CD14-positive monocyte (primary cell): ENCODE measurements at places on chromosomes 13 and 19.

DNA sequence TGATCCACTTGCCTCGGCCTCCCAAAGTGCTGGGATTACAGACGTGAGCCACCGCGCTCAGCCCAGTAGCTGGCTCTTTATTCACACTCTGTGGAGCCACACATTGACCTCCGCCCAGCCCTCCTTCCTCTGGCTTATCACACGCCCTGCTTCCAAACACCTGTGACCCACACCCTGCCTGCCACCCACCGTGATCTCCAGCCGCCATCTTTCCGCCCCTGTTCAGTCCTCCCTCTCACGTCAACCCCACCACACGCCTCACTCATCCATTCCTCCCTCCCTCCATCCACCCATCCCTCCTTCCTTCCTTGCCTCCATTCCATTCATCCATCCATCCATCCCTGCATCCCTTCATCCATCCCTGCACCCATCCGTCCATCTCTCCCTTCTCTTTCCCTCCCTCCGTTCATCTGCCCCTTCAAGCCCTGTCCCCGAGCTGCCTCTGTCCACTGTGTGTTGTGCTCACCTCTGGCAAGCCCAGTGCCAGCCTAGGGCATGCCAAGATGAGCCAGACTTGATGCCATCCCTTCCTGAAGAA is 17.6 kb downstream of the ZNF296 start:
- DNase-seq, result no peak

DNA sequence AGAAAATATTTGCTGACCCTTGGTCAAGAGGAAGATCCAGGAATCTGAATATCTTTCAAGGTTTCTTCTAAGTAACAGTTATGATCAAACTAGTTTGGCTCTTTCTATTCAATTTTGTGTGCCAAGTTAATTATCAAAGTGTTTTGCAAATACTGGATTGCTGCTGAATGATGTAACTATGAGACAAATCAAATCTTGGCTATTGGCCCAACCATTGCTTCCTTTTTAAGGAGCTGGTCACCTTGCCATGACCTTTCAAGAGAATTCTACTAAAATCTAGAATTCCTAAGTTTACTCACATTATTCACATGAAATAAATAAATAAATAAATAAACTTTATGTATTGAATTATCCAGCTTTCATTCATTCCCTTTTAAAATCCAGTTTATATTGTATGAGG is 371.8 kb downstream of the SLITRK6 start:
- DNase-seq, result no peak

DNA sequence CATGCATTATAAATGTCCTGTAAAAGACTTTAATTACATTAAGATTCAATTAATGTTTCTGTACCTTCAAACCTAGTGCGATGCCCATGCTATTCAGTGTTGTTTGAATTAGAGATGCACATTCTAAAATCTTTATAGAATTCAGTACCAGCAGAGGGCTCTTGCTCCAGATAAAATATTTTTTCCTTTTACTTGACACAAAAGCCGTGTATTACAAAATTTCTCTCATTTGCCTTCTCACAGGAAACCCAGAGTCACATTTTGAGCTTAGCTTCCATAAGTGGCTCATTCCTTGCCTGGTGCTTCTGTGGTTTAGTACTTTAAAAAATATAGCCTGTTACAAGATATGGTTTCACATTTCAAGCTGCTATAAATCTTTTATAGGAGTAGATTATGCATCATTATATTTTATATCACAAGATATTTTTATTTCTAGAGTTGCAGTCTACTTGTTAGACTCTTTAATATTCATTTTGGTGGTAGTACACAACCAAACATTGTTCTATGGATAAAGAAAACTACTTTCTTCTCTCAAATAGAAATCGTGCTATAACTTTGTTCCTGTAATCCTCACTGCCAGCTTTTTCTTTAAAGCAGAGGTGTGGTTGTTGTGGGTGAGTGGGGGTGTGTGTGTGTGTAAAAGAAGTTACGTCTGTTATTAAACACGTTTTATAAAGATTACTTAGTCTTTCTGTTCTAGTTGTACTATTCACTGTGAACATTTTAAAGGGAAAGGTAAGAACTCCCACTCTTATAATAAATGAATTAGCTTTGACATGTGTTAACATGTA is 101.4 kb downstream of the RNF17 start:
- no peak for DNase-seq

GRCh38 chr19:39498798-39499642 is at the start of gene DLL3:
Gene DLL3 (plus strand): TSS chr19:39498947. CDS start chr19:39498975, 28 bp downstream.
- no peak for DNase-seq

DNA sequence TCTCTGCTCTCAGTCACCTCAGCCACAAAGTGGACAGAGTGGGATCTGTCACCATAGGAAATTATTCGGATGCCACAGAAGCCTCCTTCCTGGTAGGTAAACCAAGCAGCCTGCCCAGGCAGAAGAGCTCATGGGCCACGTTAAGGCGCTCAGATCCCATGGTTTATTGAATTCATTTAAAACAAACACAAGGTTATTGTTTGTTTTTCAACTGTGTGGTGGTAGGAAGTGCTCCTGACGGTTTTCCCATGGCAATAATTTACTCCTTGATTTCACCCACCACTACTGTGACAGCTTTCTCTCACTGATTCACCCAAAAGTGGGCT is 14.4 kb downstream of the BCAM start:
- DNase-seq, result no peak

GRCh38 chr19:54273821-54274220 is 7.1 kb downstream of the LILRB2 start:
- no peak for DNase-seq
